CD4-positive, alpha-beta memory T cell (primary cell): ENCODE measurements at places on chromosomes 7 and 10. TPM values are rescaled to one million over a fixed set of nuclear protein-coding genes. Genes with fewer than 3 reads are reported as not detected.

GRCh38 chr7:35003679-35004303 is 33.5 kb downstream of the DPY19L1 start:
- no peak for DNase-seq
- H3K27ac ChIP-seq, result no peak overlapping the region
- no peaks in the 10 kb centered on the region for H3K36me3 ChIP-seq
- H3K4me1 ChIP-seq, result no peaks in the 10 kb centered on the region
- no peaks in the 10 kb centered on the region for H3K27me3 ChIP-seq
- no peak overlapping the region for H3K4me3 ChIP-seq

- no peak overlapping the region for H3K4me3 ChIP-seq
- H3K27me3 ChIP-seq, result no peaks in the 10 kb centered on the region
- DNase-seq, result no peak
These were observed 23.0 kb downstream of the SFR1 start for GRCh38 chr10:104144931-104145330.

GRCh38 chr10:88064608-88065382 is 201.4 kb downstream of the PTEN start:
- no peaks in the 10 kb centered on the region for H3K36me3 ChIP-seq
- no peak overlapping the region for H3K27ac ChIP-seq
- no peak overlapping the region for H3K4me3 ChIP-seq
- DNase-seq, result peak; percentile 76

- H3K4me3 ChIP-seq, result peak overlapping the region; percentile 14
- peak overlapping the region; percentile 59 for H3K27ac ChIP-seq
- H3K27me3 ChIP-seq, result no peaks in the 10 kb centered on the region
- H3K36me3 ChIP-seq, result no peaks in the 10 kb centered on the region
These were observed 100.8 kb downstream of the ARHGAP21 start for GRCh38 chr10:24622781-24623301.

The NUPR2 gene
- 1.5 TPM for polyA plus RNA-seq

The FAM200A gene
- polyA plus RNA-seq, result 1.6 TPM

The IQUB gene
- not detected for polyA plus RNA-seq

The GNAT3 gene
- not detected for polyA plus RNA-seq

The LRRN3 gene
- polyA plus RNA-seq, result 10.8 TPM
